Psoas muscle (tissue), 8 donors: ENCODE measurements at places on chromosomes 6 and 20.

- no peak for DNase-seq
- H3K27ac ChIP-seq, result no peak overlapping the region
- no peak overlapping the region for H3K4me3 ChIP-seq
- no peaks in the 10 kb centered on the region for H3K27me3 ChIP-seq
Measured at GRCh38 chr20:49543858-49544437, 24.0 kb downstream of the PTGIS start.

- H3K36me3 ChIP-seq, result no peaks in the 10 kb centered on the region
- DNase-seq, result no peak
- peaks cover 8% of the 10 kb centered on the region for H3K4me1 ChIP-seq
- H3K4me3 ChIP-seq, result peak within 1 kb of the TSS; percentile 53
Measured at GRCh38 chr20:51802170-51802751, at the start of gene SALL4. Gene SALL4, minus strand, starts transcription at chr20:51802521. Its CDS starts 113 bp downstream, at chr20:51802408.

DNA sequence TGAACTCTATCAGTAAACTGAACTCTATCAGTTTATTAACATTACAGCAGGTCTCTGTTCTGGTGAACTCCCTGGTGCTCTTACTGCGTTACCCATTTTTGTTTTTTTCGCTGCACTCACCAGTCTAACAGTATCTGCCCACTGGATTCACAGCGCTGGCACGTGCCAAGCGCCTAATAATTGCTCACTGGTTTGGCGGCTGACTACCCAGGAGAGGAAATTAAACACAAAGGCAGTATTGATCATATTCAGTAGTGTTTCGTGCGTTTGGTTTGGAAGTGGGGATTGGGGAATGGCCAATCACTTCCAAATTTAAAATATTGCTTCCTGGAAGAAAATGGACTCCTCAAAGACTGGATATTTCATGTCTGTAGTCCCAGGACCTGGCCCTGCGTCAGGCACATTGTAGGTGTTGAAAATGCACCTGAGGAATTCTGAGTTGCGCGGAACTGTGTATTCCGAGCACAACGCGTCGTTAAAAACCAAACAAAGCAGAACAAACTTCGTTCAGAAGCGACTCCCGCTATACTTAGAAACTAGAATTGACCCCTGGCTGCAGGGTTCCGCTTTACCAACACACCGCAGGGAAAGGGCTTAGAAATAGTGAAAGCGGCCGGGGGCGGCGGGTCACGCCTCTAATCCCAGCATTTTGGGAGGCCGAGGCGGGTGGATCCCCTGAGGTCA lies 1.1 kb upstream of the RPS12 start:
- no peaks in the 10 kb centered on the region for H3K27me3 ChIP-seq
- peaks cover 12% of the 10 kb centered on the region for H3K36me3 ChIP-seq
- H3K4me1 ChIP-seq, result peaks cover 26% of the 10 kb centered on the region

DNA sequence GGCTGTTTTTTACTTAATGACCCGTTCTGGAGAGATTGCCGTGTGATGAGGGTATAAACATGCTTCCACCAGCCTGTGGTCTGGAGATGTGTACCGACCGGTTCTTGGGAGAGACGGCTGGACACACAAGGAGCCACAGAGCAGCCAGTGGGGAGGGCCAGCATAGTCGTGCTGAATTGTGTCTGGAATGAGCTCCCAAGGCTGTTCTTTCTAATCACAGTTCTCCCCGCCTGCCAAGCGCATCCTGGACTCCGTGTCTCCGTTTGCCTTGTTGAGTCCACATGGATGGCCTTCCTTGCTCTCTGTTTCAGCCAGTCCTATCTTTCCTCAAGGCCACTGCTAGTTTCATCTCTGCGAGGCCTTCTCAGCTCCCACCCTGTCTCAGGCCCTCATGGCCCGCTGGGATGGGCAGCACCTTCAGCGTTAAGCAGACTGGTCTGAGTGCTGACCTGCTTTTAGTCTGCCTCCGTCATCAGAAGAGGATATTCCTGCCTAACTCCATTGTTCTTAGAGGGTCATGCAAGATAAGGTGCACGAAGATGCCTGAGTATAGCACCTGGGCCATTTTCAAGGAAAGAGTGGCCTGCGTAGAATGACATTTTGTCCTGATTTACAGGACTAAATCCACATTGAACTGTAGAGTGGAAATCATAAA lies 20.6 kb downstream of the MANBAL start:
- no peak overlapping the region for H3K27ac ChIP-seq
- no peak overlapping the region for H3K4me3 ChIP-seq
- peaks cover 53% of the 10 kb centered on the region for H3K36me3 ChIP-seq
- H3K4me1 ChIP-seq, result peaks cover 7% of the 10 kb centered on the region
- no peak for DNase-seq

- DNase-seq, result no peak
- no peaks in the 10 kb centered on the region for H3K36me3 ChIP-seq
- peaks cover 1% of the 10 kb centered on the region for H3K27me3 ChIP-seq
- no peak overlapping the region for H3K27ac ChIP-seq
- no peak overlapping the region for H3K4me3 ChIP-seq
Measured at GRCh38 chr20:4084096-4084495, 68.7 kb upstream of the RNF24 start.

GRCh38 chr6:127539272-127539671 lies 20.1 kb upstream of the MTCL3 start:
- no peak overlapping the region for H3K27ac ChIP-seq
- H3K36me3 ChIP-seq, result no peaks in the 10 kb centered on the region
- no peaks in the 10 kb centered on the region for H3K4me1 ChIP-seq
- peaks cover 4% of the 10 kb centered on the region for H3K27me3 ChIP-seq
- H3K4me3 ChIP-seq, result no peak overlapping the region
